Stimulated activated CD8-positive, alpha-beta memory T cell treated with anti-CD3 and anti-CD28 coated beads, Interleukin-15, amount 100 ng/mL, for 24 hours (primary cell): ENCODE measurements at places on chromosomes 6 and 20.

GRCh38 chr20:46554828-46555227, 4.4 kb upstream of the OCSTAMP start:
- no peak for DNase-seq

GRCh38 chr20:11352041-11352440, 565.7 kb upstream of the BTBD3 start:
- no peak for DNase-seq

DNA sequence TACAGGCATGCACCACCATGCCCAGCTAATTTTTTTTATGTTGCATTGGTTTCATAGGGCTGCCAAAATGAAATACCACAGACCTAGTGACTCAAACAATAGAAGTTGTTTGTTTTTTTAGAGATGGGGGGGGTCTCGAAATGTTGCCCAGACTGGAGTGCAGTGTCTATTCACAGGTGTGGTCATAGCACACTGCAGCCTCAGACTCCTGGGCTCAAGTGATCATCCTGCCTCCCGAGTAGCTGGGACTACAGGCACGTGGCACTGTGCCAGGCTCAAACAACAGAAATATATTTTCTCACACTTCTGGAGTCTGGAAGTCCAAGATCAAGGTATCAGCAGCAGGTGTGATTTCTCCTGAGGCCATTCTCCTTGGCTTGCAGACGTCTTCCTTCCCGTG, 6.6 kb upstream of the SLC16A10 start:
- no peak for DNase-seq

- DNase-seq, result no peak
These were observed 431.6 kb upstream of the SPTLC3 start for GRCh38 chr20:12577213-12577612.

DNA sequence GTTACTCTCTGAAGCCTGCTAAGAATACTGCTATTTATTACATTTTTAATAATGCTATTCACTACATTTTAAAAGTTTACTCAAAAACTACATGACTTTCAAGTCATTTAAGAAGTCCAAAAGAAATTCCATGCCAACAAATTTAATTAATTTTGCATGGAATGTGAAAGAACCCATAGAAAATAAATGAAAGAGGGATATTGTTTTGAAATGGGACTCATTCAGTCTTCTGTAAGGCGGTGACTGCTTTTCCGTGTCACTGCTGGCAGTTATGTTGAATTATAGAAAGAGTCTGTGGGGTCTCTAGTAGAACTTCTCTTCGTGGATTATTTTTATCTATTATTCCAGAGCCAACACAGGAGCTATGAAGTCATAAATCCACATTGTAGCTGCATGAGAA, 211.2 kb downstream of the LAMA2 start:
- no peak for DNase-seq

DNA sequence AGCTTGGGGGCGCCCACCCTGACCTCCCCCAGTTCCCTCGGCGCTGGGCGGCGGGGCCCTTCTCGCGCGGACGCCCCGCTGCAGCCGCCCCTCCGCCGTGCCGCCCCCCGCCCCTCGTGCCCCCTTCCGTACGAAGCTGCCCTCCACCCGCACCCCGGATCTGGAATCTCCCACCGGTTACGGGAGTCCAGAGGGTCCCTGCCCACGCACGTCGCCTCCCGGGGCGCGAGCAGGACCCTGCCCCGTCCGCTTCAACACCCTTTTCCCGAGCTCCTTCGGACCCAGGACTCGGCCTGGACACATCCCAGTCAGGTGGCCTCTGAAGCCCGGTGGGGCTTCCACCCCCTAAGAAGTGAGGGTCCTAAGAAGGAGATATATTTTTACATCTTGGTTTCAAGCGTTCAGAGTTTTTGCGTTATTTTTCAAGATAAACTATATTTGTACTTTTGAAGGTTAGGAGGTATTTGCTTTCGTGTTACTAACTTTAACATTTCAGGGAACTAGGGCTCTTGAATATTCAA, 506 bp downstream of the ARFGAP1 start:
- DNase-seq, result no peak

- no peak for DNase-seq
These were observed 31.2 kb upstream of the SPTLC3 start for GRCh38 chr20:12977328-12978125.

- no peak for DNase-seq
These were observed 60.4 kb downstream of the DOK5 start for GRCh38 chr20:54535746-54536145.
